NCI-H524 treated with DMSO at 0.1 percent for 48 hours (cell line): ENCODE measurements at places on chromosomes 5 and 9.

- no peak for DNase-seq
Measured at GRCh38 chr5:124584991-124585715, 161.3 kb downstream of the ZNF608 start.

GRCh38 chr5:135208903-135209721 lies 175.1 kb upstream of the PITX1 start:
- DNase-seq: peak; percentile 86

GRCh38 chr5:133704411-133704810 lies 92.1 kb upstream of the FSTL4 start:
- no peak for DNase-seq

DNA sequence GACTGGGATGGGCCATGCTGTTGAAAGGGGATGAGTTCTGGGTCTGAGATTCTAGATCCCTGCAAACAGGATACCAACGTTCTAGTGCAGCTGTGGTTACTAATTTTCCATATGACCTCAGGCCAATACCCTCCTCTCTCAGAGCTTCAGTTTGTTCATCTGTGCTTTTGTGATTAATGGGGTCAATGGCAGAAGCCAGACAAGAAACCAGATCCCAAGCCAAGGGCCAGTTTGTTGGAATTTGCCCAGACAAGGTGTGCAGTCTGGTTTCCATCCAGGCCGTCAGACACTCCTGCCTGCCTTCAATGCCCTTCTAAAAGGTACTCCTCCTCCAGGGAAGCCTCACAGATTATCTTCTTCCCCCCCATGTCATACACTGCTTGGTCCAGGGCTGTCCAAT lies 11.4 kb downstream of the MYORG start:
- DNase-seq: no peak

DNA sequence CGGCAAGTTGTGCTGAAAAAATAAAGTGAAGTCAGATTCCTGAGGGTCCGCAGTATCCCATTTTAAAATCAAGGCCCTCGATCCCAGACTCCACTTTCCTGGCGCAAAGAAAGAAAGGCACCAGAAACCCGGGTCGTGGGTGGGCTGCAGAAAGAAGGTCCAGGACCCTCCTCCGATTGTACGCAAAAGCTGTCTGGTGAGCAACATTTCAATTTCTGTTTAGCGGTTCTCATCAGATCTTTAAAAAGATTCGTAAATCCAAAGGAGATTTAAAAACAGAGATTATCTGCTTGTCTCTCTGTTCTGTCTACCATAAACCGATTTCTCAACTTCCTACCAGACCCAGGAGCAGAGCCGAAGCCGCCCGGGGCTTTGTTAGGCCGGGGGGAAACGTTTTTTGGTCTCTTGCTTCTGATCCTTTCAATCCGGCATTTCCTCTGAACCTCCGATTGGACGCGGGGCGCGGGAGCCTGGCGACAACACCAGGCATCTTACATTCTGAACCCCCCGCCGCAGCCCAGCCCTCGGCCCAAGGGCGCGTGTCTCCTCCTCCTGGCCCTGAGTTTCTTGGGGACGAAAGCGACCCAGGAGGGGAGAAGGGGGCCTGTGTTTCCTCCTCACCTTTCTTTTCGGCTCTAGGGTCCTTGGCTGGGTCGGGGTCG lies 746 bp downstream of the NKX2-5 start:
- DNase-seq: no peak

- DNase-seq: no peak
Measured at GRCh38 chr5:125847561-125847960, 575.6 kb upstream of the GRAMD2B start.

GRCh38 chr5:93164690-93165089 lies 416.3 kb downstream of the NR2F1-AS1 start:
- DNase-seq: no peak

DNA sequence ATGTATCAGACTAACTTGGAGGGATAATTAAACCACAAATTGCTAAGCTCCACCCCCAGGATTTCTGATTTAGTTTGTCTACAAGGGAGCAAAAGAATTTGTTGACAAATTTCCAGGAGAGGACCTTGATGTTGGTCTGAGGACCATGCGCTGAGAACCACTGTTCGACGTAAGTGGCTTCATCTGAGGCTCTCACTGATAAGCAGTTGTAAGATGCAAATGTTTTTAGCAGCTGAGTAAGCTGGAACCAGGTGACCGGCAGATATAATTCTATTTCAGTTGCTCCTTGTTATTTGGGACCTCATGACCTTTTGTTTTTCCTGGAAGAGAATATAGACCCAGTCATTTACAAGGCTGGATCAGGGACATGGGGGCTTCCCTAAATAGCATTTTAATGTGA lies 14.1 kb upstream of the SPINK1 start:
- DNase-seq: no peak

- no peak for DNase-seq
Measured at GRCh38 chr5:120098426-120098825, 365.7 kb upstream of the PRR16 start.

GRCh38 chr9:121249563-121249962 lies 18.4 kb upstream of the GSN start:
- no peak for DNase-seq

DNA sequence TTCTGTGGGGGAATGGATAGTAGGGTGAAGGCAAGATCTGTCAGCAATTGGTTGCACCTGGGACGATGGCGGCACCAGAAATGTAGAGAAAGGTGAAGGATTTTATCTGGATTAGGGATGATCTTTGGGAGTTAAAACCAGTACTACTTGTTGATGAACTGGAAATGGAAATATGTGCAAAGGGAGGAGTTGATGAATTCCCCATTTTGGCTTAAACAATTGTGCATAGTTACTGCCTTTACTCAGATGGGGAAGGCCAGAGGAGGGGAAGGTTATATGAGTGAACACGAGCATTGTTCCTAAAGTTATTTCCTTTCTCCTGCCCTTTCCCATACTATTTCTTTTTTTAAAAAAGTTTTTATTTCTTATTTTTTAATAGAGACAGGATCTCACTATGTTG lies 19.1 kb downstream of the NNT start:
- DNase-seq: no peak

DNA sequence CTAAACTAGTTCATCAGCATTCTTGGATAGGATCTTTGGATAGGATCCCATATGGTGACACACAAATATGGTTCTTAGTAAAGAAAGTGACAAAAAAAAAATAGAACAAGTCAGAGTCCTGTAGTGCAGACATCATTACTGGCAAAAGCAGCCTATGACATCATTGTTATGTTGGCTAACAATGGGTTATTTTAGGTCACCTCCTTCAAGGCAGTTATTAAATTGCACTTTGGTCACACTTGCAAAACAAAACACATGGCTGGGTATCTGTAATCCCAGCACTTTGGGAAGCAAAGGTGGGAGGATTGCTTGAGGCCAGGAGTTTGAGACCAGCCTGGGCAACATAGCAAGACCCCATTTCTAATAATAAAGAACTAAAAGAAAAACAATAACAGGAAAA lies 185.9 kb downstream of the KIAA0825 start:
- DNase-seq: no peak

DNA sequence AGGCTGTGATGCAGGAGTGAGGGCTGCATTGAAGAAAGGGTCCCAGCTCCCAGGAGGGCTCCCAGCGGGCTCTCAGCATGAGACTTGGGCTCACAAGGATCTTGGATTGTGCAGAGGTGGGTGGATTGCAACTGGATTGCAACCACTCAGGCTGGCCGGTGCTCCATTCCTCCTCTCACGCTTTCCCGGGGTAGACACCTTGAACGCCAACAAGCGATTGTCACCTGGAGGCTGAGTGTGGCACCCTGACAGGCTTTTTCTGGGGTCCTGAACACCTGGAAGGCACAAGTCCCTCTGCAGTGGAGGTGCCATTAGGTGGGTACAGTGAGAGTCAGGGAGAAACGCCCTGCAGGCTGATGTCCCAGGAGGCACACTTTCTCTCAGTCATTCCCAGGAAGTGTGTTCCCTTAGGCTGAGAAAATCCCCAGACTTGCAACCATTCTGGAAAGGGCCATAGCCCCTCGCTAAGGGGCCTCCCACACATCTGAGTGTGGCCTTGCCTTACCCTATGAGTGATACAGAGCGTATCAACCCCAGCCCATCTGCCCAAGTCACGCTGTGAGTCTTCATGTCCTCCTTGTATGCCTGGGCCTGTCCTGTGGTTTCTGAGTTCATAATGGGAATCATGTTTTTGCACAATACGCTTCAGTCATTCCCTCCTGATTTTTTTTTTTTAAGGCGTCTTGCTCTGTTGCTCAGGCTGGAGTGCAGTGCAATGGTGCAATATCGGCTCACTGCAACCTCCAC lies 488.1 kb downstream of the IRX1 start:
- DNase-seq: no peak

DNA sequence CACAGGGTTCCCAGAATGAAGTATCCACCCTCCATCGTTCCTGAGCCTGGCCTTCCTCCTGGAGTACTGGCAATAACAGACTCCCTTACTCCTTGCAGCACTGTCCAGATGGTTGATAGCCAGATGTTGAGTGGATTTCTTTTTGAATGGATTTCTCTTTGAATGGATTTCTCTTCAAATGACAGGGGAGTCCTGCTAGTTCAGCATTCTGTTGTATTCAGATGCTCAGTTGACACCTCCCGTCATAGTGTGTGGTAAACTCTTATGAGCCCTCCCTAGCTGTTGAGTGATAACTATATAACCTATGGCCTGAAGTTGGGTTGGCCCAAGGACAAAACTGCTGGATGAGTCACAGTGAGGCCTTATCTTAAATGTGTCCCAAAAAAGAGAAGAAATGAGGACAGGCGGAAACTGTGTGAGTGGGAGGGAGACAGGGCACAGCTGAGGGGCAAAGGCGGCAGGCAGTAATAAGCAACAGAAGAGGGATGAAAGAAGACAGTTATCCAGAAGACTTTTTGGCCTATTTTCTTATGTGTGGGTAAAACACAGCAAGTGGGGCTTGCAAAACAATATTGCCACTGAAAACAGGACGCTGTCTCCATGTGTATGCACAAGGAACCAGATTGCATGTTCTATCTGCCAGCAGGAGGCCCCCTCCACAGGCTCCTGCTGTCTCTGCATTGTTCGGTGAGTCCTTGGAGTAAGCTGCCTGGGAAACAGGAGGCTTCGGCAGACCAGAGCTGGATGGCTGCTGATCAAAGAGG lies 209.5 kb upstream of the S1PR3 start:
- no peak for DNase-seq

DNA sequence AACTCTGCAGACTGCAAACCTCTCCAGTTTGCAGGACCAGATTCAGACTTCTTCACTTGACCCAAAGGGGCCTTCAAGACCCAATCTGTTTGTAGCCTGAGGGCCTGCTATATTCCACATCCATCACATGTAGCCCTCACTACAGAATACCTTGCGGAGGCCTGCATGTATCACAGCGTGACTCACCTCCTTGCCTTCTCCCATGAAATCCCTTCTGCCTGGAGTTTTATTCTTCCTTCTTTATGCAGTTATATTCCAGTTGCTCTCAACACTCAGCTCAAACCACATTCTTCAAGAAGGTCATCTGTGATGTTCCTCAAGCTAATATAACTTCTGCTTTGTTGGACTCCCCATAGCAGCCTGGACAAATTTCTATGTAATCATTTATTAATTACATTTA lies 198.5 kb upstream of the PTGER4 start:
- no peak for DNase-seq

- DNase-seq: no peak
Measured at GRCh38 chr9:79633558-79633957, 61.8 kb downstream of the TLE4 start.

DNA sequence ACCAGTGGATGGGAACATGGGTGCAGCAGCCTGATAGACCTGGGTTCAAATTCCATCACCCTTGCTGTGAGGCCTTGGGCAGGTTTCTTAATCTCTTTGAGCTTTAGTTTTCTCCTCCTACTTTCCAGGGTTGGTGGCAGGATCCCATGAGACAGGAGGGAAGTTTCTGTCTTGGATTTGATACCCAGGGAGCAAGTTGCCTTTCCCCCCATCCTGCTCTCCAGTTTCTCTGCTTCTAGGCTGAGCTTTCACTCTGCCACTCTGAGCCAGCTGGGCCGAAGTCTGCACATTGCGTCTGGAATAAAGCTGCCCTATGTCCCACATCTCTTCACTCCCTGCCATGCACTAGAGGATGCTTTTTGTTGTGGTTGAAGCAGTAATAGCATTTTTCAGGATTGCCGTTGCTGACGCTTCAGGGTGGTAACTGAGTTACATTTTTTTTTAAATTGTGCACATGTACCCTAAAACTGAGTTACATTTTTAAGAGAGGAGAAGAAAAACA lies 40.5 kb upstream of the ANGPTL2 start:
- no peak for DNase-seq

- no peak for DNase-seq
Measured at GRCh38 chr5:1151316-1151715, 39.5 kb upstream of the SLC12A7 start.

DNA sequence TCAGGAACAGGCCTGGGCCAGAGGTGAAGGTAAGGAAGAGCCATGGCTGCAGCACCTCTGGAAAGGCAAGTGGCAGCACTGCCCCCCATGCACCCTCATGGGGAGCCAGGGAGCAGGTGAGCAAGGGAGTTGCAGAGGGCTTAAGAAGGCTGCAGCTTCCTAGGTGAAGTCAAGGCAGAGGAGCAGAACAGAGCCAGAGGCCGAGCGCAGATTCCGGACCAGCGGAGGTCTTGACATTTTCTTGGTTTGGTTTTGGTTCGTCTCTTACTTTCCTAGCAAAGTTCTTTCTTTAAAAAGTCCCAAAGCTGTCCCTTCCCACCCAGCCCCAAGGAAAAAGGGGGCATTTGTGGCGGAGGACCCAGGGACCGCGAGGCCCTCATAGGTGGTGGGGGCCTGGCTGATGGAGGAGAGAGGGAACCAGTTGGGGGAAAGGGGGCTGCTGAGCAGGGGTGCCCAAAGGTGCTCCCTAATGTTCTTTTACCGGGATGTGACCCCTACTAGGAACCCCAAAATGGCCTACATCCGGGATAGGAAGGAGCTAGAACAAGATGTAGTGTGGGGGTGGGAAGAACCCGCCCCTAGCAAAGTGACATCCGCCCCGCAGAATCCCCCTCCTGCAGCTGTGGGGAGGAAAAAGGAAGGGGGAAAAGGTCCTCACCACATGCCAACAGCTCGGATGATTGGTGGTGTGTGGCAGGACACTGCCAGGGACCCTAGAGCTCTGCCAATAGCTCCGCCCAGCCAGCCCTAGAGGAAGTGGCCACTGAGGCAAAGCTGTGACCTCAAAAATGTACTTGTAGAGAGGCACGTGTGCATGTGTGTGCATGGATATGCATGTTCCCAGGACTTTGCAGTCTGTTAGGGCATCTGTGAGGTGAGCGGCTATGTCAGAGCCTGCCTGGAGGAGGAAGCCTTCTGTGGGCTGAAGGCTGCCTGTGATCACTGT lies 914 bp upstream of the CD72 start:
- DNase-seq: no peak

GRCh38 chr5:59746241-59746765 lies 147.2 kb downstream of the PDE4D start:
- DNase-seq: peak; percentile 32

GRCh38 chr5:113043491-113043931 lies 66.9 kb downstream of the DCP2 start:
- no peak for DNase-seq

DNA sequence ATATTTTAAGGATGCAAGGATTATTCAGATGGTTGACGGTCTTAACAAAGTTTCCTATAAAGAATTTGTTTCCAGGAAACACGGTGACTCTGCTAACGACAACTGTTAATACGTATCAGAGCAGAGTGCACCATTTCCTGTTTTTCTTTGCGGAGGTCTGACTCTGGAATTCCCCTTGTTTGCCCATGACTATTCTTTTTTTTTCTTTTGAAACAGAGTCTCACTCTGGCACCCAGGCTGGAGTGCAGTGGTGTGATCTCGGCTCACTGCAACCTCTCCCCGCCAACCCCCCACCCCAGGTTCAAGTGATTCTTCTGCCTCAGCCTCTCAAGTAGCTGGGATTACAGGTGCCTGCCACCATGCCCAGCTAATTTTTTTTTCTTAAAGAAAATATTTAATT lies 115.9 kb downstream of the CDC42SE2 start:
- DNase-seq: no peak
